MCF 10A (cell line): ENCODE measurements at places on chromosomes 7 and 10. TPM values are rescaled to one million over a fixed set of nuclear protein-coding genes. Genes with fewer than 3 reads are reported as not detected.
A peak's percentile ranks its signal among the peaks of the same experiment; 100 is the strongest.

The SPDYE5 gene
- 0.12 and 0.16 TPM in 2 replicates for total RNA-seq

The SFRP5 gene
- total RNA-seq: not detected in 2 replicates

The GRM3 gene
- total RNA-seq: not detected in 2 replicates

The RABGEF1 gene
- 49.5 and 57.4 TPM in 2 replicates for total RNA-seq

The NKX2-3 gene
- total RNA-seq: not detected in 2 replicates

DNA sequence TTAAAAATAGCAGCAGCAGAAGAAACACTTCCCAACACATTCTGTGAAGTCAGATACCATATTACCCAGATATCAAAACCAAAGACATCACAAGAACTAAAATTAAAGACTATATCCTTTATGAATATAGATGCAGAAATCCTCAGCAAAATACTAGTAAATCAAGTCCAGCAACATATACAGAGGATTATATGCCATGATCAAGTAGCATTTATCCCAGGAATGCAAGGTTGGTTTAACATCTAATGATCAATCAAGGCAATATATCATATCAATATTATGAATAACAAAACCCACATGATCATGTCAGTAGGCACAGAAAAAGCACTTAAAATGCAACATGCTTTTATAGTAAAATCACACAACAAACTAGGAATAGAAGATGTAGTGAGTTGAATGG, 88.1 kb downstream of the RPS24 start:
- DNase-seq: no peak

DNA sequence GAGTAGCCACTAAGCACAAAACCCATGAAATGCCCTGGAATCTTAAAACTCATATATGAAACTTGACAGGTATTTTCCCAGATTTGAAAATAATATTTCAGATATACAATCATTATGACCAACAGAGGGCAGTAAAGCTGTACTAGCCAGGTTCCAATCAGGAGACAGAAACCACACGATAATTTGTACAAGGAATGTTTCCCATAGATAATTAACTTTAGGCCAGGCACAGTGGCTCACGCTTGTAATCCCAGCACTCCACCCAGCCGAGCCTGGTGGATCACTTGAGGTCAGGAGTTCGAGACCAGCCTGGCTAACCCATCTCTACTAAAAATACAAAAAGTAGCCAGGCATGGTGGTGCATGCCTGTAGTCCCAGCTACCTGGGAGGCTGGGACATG, 31.0 kb upstream of the NUB1 start:
- DNase-seq: peak; percentile 10

GRCh38 chr7:43906331-43907010, at the start of gene URGCP:
TSS of gene URGCP (minus strand) at chr7:43906596. CDS start at chr7:43906575, 21 bp downstream.
- DNase-seq: peak; percentile 40

GRCh38 chr10:70747192-70747965, 37.8 kb downstream of the TBATA start:
- no peak for DNase-seq

DNA sequence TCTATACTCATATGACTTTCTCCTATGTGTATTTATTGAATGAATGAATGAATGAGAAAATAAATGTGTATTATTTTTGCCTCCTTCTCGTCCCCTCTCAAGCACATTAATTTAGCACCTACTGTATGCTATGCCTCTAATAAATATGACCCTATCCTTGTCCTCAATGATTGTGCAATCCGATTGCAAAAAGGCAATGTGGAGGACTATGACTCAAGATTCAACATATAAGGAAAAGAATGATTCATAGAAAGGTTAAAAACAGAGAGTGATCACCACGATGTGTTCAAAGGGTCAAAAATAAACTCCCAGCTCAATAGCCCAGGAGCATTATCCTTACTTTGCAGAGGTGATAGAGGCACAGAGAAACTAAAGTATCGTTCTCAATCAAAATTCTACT, 322.8 kb upstream of the SORCS1 start:
- peak; percentile 78 for DNase-seq
